ENCODE measurements at places on chromosomes 1 and 21.

DNA sequence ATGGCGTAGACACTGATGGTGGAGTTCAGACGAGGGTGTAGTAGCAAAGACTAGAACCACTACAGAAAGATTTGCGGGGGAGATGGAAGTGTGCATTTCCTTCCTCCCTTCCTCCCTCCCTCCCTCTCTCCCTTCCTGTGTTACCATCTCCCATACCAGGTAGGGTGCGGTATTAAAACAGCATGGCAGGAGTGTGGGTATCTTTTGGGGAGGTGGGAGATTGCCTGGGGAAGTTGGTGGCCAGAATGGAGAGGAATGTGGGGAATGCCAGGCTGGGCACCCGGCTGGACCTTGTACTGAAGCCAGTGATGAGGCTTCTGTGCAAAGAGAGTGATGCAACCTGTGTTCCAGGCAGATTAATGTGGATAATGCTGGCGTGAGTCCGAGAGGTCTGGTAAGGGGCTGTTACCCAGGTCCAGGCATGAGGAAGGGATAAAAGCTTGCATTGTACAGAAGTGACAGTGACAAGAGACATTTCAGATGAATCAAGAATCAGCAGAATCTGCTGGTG, 30.3 kb upstream of the PPP2R5A start:
- no peak for DNase-seq

- no peak for DNase-seq
These were observed 1422.9 kb downstream of the KCNT2 start for GRCh38 chr1:195185321-195185720.

DNA sequence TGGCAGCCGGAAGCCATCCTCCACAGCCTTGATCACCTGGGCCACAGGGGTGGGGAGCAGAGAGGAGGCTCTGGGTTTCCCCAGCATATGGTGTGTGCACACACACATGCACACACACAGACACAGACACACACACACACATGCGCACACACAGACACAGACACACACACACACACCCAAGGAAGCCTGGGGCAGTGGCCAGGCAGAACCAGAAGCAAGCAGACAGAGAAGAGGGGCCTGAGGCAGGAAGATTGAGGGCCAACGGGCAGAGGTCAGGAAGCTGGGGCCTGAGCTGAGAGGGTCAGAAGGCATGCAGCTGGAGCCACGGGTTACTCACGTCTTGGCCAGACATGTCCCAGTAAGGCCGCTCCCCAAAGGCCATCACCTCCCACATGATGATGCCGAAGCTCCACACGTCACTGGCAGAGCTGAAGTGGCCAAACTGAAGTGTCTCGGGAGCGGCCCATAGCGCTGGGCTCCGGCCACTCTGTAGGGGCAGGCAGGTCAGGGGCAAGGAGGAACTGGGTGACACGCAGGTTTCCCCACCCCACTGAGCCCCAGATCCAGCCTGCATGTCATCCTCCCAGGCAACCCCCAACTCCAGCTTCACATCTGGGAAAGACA, 27.4 kb downstream of the CDCA8 start:
- peak; percentile 10 for DNase-seq

DNA sequence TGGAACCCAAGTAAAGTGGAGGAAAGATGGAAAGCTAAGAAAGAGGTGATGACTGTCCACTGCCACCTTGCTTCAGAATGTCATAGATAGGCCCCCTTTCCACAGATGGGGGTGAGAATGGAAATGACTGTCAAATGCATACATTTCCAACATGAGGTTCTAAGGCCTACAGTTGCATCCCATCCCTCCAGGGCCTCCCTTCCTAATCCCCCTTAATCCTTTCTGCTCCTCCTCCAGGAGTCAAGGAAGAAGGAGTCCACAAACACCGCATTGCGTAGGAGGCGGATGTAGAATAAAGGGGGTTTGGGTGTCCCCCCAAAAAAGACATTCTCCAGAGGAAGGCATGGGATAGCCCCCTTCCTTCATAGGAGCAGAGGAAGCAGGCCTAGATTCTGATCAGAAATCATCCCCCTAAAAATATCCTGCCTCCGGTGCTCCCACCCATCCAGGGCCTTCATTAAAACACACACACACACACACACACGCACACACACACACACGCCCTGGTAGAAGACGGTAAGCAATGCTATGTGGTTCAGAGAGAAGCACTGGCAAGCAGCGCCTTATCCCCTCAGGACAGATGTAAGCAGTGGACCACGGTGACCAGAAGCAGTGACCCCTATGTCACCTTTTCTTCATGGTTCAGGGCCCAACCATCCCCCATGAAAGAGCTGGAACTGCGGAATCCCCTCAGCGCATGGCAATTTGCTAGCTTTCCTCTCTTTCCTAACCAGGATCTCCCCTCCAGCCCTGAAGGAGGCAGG, 2.0 kb downstream of the SV2A start:
- no peak for DNase-seq

DNA sequence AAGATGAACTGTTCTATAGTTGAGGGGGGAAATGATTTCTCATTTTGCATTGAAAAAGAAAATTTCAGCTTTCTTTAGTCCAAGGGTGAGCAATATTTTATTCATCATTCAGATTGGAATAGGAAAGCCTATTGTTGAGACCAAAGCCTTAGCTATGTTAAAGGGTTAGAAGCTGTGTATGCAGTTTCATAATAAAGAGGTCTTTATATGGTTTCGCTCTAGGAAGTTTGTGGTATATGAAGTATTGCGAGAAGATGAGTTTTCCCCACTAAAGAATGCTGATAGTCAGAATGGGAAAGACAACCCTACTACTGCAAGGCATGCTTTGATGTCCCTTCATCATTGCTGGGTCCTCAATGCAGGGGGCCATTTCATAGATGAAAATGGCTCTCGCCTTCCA, 28.6 kb downstream of the UAP1 start:
- no peak for DNase-seq

- peak; percentile 15 for DNase-seq
These were observed 38.6 kb upstream of the ADAMTS1 start for GRCh38 chr21:26883768-26884167.

GRCh38 chr21:20997636-20998455, at the start of gene NCAM2:
TSS of gene NCAM2 (plus strand) at chr21:20998409.
- DNase-seq: peak; percentile 76

GRCh38 chr1:110130113-110130591, 17.9 kb downstream of the UBL4B start:
- DNase-seq: no peak

DNA sequence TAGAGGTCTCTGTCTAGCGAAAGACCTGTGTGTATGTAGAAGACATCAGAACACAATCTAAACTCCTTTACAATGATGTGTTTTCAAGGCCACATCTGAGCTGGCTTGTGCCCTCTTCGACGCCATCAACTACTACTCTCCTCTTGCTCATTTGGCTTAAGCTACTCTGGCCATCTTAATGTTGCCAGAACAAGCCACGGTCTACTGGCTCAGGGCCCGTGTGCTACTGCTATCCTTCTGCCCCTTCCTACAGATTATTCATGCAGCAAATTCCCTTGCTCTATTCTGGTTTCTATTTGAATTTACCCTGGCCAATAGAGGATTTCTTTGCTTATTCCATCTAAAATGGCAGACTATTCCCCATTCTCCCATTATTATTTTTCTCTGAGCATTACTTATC, 121.7 kb downstream of the ZZZ3 start:
- DNase-seq: no peak

DNA sequence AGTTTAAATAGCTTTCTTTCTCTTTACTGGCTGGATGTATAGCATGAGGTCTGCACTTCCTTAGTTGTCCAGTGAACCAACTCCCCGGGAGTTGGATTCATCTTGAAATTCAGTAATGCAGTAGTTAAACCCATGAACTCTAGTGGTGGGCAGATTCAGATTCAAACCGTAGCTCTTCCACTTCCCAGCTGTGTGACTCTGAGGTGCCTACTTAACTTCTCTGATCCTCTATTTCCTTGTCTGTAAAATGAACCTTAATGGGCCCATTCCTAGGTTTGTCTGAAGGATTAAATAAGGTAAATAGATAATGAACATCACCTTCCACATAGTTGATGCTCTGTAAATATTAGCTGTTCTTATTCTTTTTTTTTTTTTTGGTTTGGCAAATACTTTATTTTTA, 16.5 kb downstream of the PIK3CD start:
- DNase-seq: no peak

GRCh38 chr1:230267338-230268065, 158.6 kb downstream of the PGBD5 start:
- no peak for DNase-seq

- DNase-seq: no peak
These were observed 9.2 kb upstream of the SHISAL2A start for GRCh38 chr1:52623812-52624211.

- peak; percentile 21 for DNase-seq
These were observed 7.0 kb downstream of the EFNA3 start for GRCh38 chr1:155085504-155086127.

DNA sequence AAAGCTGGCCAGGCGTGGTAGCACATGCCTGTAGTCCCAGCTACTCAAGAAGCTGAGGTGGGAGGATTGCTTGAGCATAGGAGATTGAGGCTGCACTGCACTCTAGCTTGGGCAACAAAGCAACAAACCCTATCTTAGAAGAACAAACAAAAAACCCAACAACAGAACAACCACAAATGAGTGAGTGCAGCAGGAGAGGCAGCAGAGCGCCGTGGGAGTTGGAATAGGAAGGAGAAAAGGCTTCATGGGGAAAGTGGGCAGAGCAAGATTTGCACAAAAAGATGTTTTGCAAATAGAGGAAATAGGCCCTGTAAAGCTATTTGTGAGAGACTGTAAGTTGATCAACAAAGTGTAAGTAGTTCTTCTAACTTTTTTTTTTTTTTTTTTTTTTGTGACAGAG, 19.6 kb downstream of the SMAP2 start:
- DNase-seq: no peak
